ENCODE measurements at places on chromosomes 5 and 9.

GRCh38 chr9:38024036-38024681 lies 44.9 kb downstream of the SHB start:
- DNase-seq, result no peak

GRCh38 chr9:117742131-117742530 lies 37.9 kb downstream of the TLR4 start:
- DNase-seq, result no peak

DNA sequence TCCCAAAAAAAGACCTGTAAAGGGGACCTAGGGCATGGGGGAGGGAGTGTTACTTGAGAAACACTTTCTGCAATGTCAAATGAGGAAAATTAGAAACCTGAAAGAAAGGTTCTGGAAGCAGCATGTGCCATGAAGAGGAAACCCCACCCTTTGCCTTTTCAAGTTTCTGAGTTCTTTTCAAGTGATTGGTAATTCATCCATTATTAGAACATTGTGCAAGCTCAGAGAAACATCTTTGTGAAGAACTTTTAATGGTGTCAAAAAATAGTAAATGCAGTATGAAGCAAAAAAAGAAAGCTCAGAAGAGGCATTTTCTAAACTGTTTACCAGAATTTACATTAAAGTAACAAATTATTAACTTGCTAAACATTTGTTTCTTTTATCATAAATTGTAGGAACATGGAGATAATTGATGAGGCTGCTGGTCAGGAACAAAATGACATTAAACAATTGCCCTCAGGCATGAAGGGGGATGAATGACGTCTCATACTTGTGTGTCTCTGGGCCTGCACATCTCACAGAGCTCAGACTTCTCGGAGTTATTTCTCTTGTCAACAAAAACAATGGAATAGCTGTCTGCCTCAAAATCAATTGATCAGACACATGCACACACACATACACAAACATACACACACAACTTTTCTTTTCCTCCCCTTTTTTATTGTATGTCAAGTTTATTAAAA lies 1946.0 kb upstream of the CDH6 start:
- no peak for DNase-seq

DNA sequence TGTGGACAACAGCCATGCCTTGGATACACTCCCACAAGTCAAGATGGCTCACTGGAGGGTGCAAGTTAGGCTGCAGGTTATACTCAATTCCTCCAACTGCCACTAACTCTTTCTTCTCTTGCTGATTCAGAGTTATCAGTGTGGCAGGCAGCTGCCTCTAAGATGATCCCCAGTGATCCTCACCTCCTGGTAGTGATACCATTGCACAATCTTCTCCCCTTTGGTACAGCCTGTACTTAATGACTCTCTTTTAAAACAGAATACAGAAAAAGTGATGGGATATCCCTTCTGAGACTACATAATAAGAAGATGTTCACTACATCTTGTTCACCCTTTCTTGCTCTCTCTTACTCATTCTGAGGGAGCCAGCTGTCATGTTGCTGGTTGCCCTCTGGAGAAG lies 323.1 kb downstream of the RAB3C start:
- no peak for DNase-seq

DNA sequence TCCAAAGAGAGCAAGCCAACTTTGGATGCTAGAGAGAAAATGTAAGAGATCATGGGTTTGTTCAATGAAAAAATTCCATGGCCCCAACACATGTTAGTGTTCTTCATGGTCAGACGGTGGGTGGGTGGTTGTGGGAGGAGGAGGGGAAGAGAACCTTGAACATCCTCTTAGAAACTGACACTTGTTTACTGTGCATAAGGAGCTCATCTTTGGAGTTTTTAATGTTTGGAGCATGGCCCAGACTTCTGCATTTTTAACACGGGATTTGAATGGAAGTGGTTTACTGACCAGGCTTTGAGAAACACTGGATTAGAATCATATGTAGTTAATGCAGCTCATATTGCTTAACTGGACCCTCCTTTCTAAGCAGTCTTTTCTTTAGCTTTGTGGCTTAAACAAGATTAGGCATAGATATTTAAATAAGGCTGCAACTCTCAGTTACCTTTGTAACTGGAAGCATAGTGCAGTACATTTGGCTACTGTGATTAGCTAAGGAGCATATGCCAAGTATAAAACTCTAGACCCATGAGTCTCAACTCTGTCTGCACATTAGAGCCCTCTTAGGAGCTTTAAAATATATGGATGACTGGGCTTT lies 60.1 kb downstream of the FOCAD start:
- no peak for DNase-seq

GRCh38 chr9:6024035-6024554 lies 8.7 kb upstream of the RANBP6 start:
- no peak for DNase-seq

- no peak for DNase-seq
Measured at GRCh38 chr9:10274988-10275387, 337.8 kb downstream of the PTPRD start.

DNA sequence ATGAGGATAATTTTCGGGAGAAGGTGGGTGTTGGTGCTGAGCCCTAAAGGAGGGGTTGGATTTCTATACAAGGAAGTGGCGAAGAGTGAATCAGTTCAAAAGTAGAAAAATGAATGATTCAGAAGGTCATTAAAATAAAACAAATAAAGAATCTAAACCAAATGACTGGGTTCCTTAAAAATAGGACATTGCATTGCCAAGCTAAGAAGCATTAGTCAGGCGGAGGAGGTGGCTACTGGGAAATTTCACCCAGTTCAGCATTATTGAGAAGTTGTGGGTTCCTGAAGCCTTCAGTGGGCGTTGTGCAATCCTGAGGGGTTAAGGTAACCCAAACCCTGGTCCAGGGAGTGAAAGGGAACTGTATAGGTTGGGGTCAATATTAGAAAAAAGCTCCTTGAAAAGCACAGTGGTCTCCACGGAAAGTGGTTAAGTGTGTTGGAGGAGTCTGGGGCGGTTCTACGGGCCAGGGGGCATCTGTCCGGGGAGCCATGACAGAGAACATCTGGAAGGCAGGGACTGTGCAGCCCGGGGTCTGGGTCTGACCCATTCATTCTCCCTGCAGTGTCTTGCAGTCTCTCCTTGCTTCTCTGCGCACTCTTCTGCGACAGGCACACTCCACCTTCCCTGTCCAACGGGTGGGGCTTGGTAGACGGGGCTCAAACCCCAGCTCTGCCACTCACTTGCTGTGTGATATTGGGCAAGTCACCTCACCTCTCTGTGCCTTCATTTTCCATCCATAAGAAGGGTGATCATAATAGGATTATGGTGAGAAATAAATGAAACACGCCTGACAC lies 27.6 kb upstream of the DUSP1 start:
- DNase-seq, result no peak

- DNase-seq, result no peak
Measured at GRCh38 chr5:76219636-76220035, 136.5 kb downstream of the SV2C start.

DNA sequence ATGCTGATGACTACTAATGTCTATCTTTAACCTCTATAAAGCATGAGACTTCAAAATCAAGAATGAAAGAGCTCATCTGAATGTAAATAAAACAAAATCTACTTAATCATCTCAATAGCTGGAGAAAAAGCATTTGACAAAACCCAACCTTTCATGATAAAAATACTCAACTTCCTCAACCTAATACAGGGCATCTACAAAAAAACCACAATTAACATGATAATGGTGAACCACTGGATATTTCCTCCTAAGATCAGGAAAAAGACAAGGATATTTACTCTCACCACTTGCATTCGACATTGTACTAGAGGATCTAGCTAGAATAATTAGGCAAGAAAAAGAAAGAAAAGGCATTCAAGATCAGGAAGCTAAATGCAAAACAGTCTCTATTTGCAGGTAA lies 49.3 kb downstream of the FAM169A start:
- no peak for DNase-seq

GRCh38 chr5:96282020-96282419 lies 151.0 kb downstream of the PCSK1 start:
- no peak for DNase-seq

DNA sequence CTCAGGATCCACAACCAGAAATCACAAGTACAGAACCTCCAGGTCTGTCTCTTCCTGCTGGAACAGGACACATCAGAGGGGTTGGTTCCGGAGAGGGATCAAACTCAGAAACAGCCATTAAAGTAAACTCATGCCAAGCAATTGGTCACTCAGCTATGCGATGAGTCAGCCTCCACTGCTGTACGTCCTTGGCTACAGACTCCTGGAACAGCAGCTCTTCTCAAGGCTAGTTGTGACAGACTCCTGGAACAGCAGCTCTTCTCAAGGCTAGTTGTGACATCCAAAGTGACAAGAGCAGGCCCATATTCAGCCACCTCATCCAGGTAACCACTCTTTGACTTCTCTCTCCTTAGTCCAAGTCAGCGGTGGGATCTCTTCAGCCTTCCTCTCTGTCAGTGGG lies at the start of gene SPINK13:
Gene SPINK13, plus strand, starts transcription at position 229 of the 400 bp plus-strand sequence. CDS start 1,279 bp downstream, outside the sequence.
- DNase-seq, result peak; percentile 4

GRCh38 chr5:27266184-27266583 lies 227.8 kb upstream of the CDH9 start:
- DNase-seq, result no peak

DNA sequence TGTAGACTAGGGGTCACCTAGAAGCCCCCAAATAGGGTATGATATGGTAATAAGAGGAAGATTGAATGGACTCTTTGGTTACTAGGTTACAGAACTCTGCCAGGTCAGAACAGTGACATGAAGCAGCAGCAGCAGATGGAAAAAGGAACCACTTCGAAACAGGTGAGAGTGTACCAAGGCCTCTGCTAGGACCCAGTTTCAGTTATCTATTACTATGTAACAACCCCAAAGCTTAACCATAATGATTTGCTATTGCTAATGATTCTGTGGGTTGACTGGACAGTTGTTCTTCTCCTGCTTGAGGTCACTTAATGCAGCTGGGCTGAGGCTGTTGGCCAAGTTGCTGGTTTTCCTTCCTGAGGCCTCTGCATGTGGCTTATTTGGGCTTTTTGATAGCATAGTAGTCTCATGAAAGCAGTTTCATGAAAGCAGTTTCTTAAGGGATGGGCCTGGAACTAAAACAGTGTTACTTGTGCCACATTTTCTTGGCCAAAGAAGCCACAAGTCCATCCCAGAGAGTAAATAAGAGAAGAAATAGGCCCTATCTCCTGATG lies 17.6 kb downstream of the C9orf43 start:
- DNase-seq, result no peak

DNA sequence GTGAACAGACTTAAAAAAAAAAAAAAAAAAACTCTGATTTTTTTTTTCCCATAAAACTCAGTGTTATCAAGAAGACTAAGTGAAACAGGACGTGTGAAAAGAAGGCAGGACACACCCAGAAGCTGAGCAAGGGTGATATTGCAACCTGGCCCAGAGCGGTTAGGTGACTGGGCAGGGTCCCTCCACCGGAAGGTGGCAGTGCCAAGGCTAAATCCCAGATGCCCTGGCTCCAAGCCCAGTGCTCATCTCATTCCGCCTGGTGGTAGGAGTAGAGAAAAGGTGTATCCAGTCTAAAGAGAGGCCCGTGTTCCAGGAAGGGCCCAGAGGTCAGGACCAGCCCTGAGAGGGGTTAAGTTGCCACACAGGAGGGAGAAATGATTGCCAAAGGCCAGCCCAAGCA lies 51.5 kb upstream of the SAP30L start:
- no peak for DNase-seq

DNA sequence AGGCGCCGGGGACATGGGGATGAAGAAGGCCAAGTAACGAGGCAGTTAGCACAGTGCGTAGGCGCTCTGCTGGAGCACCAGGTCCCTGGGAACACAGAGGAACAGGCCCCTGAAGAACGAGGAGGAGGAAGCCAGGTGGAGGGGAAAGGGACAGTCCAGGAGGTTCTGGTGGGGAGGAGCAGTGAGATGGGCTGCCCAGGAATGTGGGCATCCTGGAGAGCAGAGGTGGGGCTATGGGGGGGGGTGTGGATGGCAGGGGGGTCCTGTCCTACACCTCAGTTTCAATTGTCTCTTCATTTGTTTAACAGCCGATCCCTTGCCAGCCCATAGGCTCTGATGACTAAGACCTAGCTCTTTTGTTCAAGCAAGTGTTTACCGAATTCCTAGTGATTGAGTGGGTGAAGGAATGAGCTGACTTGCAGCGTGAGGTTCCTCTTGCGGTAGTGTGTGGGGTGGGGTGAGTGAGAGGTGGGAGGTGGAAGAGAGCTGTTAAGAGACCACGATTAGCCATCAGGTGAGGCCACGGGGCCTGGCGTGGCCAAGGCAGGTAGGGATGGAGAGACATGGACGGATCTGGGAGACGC lies 8.4 kb upstream of the PHYHD1 start:
- DNase-seq, result peak; percentile 77

GRCh38 chr5:142245786-142246185 lies 79.0 kb downstream of the SPRY4 start:
- DNase-seq, result no peak

DNA sequence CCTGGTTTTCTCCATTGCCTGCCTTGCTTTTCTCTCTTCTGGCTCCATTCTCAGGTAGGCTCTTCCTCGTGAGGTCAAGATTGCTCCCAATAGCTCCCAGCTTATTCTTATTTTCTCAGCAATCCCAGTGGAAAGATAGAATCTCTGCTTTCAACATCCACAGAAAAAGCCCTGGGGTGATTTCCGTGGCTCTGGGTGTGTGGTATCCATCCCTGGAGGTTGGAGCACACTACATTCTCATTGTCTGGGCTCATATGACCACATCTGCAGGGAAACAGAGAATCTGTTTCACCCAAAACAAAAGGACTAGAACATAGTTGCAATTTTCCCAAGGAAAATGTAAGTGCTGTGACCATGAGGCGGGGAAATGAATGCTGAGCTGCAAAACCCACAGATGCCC lies 236.0 kb downstream of the TENT4A start:
- no peak for DNase-seq

All from HS-27A (cell line).